ENCODE measurements at places on chromosomes 1 and 21. TPM values are rescaled to one million over a fixed set of nuclear protein-coding genes. Genes with fewer than 3 reads are reported as not detected.

DNA sequence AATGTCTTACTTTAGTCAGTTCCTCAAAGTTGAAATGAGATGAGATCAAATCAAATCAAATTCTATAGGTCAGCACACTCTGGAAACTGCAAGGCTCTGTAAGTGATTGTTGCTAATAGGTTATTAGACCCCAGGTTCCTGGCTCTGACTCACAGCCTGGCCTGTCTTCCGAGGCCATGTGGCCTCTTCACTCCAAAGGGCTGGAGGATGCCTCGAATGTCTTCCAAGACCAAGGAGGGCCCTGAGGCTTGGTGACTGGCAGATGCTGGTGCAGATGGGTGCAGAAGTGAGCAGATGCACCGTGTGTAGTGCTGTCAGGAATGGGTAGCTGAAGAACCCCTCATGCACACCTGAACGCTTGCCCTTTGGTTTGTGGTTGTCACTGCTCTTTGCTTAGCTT, 113.4 kb downstream of the MAB21L3 start:
- H3K27me3 ChIP-seq: no peaks in the 10 kb centered on the region
- no peak for DNase-seq
- no peak overlapping the region for H3K4me3 ChIP-seq
- peaks cover 3% of the 10 kb centered on the region for H3K4me1 ChIP-seq

GRCh38 chr1:206779638-206780037, 7.3 kb upstream of the IL10 start:
- no peak overlapping the region for H3K27ac ChIP-seq
- no peaks in the 10 kb centered on the region for H3K27me3 ChIP-seq
- H3K36me3 ChIP-seq: no peaks in the 10 kb centered on the region
- peaks cover 23% of the 10 kb centered on the region for H3K4me1 ChIP-seq
- no peak overlapping the region for H3K4me3 ChIP-seq
- no peak for DNase-seq

Gene TARDBP
- 158 TPM for total RNA-seq

GRCh38 chr1:169733924-169734323, at the start of gene SELE:
Gene SELE (minus strand): TSS chr1:169734079. CDS start chr1:169733612, 467 bp downstream.
- DNase-seq: no peak
- H3K36me3 ChIP-seq: no peaks in the 10 kb centered on the region
- no peak within 1 kb of the TSS for H3K4me3 ChIP-seq
- no peaks in the 10 kb centered on the region for H3K4me1 ChIP-seq
- no peak within 1 kb of the TSS for H3K27ac ChIP-seq

Gene LRRC53
- total RNA-seq: not detected

Gene LRRC41
- 29.8 TPM for total RNA-seq

- H3K4me1 ChIP-seq: peaks cover 17% of the 10 kb centered on the region
- peaks cover 29% of the 10 kb centered on the region for H3K27me3 ChIP-seq
- H3K27ac ChIP-seq: no peak within 1 kb of the TSS
- H3K36me3 ChIP-seq: no peaks in the 10 kb centered on the region
Observed at GRCh38 chr1:72282271-72283021, at the start of gene NEGR1. Gene NEGR1 (minus strand): TSS chr1:72282539.

Data from activated naive CD4-positive, alpha-beta T cell treated with anti-CD3 and anti-CD28 coated beads for 36 hours (primary cell).